ENCODE measurements at places on chromosomes 4 and X.

DNA sequence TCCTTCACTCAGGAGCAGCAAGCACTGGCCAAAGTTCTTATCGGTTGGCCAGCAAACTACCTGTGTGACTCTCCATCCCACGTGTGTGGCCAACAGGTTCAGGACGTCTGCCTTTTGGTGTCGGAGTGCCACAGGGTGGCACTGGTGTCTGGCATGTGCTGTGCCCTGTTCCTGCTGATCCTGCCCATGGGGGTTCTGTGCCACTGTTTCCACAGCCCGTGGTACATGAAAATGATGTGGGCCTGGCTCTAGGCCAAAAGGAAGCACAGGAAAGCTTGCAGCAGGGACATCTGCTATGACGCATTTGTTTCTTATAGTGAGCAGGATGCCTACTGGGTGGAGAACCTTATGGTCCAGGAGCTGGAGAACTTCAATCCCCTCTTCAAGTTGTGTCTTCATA, 4.6 kb upstream of the TLR2 start:
- no peak for DNase-seq

- no peak for DNase-seq
Observed at GRCh38 chr4:6476893-6477292, 4.5 kb upstream of the PPP2R2C start.

- no peak for DNase-seq
Observed at GRCh38 chr4:121237069-121237399, 72.9 kb upstream of the TNIP3 start.

GRCh38 chr4:181971411-181971810, 271.8 kb upstream of the TENM3 start:
- DNase-seq, result no peak

GRCh38 chr4:61203436-61203790, 3.3 kb downstream of the ADGRL3 start:
- no peak for DNase-seq

DNA sequence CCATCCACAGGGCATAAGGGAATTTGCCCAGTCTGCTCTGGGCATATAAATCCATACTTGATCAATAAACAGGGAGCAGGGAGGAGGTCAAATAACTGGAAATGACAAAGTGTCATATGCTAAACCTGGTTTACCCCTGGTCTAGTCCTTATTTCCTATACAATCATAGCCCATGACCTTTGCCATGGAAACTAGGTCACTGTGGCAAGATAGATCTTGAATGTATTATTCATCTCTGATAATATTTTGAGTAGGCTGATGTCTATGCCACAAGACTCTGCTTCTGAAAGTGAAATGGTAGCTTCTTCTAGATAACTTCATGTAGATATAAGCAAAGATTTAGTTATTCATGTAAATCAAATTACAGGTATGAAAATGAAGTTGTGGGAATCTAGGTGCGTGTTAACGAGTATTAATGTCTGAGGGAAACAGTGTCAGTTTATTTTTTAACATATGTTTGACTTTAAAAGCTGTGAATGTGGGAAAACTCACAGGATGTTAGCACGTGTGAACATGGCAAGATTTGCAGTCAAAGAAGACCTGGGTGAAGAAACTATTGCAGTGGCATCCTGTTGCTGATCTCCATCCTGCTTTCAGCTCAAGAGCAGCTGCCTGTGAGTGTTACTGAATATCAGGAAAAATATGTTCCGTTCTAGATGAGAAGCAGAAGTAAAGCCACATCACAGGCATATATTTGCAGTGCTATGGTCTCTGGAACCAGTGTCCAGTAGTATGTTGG, 81.8 kb upstream of the NDP start:
- no peak for DNase-seq

DNA sequence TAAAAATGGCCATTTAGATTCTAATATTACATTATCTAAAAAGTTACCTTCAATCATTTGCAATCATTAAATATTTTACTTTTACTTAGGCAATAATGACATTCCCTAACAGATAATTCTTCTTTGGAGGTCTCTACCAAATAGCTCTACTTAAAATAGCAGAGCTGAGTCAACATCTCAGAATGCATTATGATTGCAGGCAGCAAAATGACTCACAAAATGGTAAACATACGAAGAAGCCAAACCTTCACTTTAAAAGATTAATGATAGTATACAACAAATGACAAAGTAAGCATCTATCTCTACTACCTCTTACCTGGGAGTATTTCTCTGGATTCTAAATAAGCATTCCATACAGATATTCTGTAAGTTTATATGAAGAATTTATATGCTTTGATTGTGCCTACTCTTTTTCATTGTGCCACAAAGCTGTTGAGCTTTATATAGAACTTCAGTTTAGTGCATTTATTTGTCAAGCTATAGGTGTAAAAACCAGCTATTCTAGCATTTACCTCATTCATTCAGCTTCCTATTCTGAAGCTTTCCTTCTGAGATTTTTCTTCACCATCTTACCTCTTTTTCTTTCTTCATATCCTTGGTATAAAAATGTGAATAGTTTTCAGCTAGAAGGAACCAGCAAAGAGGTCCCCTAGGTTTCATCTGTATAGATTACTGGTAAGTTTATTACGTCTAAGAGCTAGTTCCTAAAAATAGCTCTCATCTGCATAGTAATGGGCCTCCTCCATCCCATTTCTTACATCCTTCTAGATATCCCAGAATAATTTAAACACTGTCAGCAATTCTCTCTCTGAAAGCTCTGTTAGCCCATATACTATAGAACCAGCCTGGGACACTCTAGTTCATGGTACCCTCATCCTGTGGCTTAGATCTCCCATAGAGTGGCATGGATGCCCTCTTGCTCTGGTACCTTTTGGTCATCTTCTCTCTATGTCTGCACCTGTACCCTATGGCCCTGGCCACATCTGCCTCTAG, 17.2 kb upstream of the SPCS3 start:
- DNase-seq, result no peak

GRCh38 chr4:115763051-115763450, 649.6 kb upstream of the NDST4 start:
- DNase-seq, result no peak

- DNase-seq, result no peak
Observed at GRCh38 chrX:119753639-119754257, 4.6 kb upstream of the SOWAHD start.

GRCh38 chrX:71103110-71103983, 3.2 kb downstream of the CXorf65 start:
- DNase-seq, result no peak

DNA sequence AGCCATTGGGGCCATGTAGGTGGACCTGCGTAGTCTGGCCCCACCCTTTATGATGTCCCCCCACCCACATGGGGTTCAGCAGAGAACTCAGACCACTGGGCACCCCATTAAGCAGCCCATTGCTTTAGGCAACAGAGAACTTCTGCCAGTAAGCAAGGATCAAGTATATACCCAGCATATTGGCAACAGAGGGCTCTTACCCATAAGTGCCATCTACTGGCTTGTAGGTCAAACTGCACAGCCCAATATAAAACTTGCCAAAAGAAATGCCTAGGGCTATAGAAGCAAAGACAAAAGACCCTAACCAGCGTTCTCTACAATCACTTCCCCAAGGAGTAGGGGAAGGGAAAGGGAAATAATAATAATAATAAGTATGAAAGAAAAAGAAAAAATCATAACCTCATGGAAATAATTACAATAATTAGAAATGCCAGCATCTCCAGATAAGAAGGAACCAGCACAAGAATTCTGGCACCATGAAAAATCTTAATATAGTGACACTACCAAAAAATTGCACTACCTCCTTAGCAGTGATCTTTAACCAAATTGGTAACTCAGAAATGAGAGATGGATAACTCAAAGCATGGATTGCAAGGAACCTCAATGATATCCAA, 1090.7 kb downstream of the FAT4 start:
- no peak for DNase-seq

DNA sequence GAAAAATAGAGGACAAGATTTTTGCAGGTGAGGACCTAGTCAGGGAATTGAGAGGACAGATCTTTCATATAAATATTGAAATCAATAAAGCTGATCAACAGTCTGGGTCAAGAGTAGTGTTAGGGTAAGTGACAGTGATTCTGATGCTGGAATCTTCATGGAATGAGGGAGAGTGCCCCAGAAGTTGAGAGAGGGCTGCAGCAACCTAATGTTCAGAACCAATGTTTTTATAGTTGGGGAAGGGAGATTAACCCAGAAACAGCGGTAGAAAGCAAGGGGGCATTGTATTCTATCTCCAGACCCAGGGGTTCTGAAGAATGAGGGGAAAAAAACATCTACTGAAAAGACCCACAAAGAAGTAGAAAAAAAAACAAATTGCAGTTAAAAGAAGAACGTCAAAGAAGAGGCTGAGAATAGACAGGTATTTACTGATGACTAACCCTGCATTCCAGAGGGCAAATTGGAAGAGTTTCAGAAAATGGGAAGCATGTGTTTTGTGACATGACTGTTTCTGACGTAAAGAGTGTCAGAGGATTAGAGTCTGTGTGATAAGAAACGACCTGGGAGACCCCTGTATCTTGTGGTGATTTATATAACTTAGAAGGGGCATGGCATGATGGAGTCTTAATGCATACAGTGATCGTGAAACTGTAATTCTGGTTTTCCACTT, 819.6 kb upstream of the EPHA5 start:
- no peak for DNase-seq

GRCh38 chr4:59655996-59656395, 1544.1 kb upstream of the ADGRL3 start:
- no peak for DNase-seq

GRCh38 chr4:94036964-94037363, 170.7 kb upstream of the SMARCAD1 start:
- DNase-seq, result no peak

GRCh38 chr4:18366892-18367291, 345.3 kb upstream of the LCORL start:
- DNase-seq, result no peak

- no peak for DNase-seq
Observed at GRCh38 chr4:142408003-142408441, 438.1 kb downstream of the INPP4B start.

GRCh38 chrX:3548765-3549391, 164.6 kb downstream of the PRKX start:
- no peak for DNase-seq

- no peak for DNase-seq
Observed at GRCh38 chr4:39256436-39256835, 74.1 kb downstream of the WDR19 start.

- no peak for DNase-seq
Observed at GRCh38 chr4:82493721-82494425, 63.5 kb downstream of the ENOPH1 start.

- no peak for DNase-seq
Observed at GRCh38 chrX:38117485-38117884, 103.2 kb downstream of the SRPX start.

GRCh38 chr4:26568446-26568994, 15.4 kb upstream of the TBC1D19 start:
- DNase-seq, result no peak

DNA sequence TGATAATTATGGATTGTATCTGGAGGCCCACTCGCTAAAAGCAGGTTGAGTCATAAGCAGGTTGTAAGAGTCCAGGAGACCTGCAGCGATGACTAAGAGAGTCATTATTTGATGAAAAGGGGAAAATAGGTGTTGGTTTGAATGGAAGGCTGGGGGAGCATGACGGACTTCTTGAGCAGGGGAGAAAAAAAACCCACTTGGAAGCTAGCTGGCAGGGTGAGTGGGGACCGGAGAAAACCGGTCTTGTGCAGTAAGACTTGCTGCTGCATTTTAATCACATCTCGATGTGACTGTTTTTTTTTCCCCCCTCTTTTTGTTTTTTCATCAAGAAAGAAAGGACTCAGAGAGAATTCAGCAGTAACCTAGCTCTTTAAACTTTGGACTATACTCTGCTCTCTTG, 90.0 kb downstream of the IGSF1 start:
- DNase-seq, result no peak

GRCh38 chr4:7824218-7824617, 115.4 kb downstream of the AFAP1 start:
- DNase-seq, result no peak

DNA sequence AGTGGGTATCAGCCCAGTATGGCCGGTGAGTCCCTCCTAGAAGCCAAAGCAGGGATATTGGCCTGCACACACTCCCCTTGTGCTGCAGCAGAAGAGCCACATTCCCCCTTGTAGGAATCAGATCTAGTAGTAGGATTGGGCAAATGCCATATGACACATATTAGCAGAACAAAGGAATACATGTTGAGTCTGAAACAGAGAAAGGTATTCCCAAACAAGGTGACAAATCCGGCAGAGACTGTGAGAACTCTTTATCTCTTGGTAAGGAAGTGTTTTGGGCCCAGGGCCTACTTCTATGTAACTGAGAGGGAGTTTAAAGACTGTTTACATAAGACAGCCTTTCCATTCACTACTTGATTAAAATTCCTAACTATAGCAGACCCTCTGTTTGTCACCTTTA, 1382.0 kb downstream of the FAM133A start:
- no peak for DNase-seq

GRCh38 chrX:40081679-40082068, 16.1 kb downstream of the BCOR start:
- DNase-seq, result no peak

- DNase-seq, result no peak
Observed at GRCh38 chrX:134423606-134424005, 36.4 kb upstream of the HPRT1 start.

Measured in amygdala (tissue), 56 donors.